ENCODE measurements at places on chromosomes 13 and 19.

DNA sequence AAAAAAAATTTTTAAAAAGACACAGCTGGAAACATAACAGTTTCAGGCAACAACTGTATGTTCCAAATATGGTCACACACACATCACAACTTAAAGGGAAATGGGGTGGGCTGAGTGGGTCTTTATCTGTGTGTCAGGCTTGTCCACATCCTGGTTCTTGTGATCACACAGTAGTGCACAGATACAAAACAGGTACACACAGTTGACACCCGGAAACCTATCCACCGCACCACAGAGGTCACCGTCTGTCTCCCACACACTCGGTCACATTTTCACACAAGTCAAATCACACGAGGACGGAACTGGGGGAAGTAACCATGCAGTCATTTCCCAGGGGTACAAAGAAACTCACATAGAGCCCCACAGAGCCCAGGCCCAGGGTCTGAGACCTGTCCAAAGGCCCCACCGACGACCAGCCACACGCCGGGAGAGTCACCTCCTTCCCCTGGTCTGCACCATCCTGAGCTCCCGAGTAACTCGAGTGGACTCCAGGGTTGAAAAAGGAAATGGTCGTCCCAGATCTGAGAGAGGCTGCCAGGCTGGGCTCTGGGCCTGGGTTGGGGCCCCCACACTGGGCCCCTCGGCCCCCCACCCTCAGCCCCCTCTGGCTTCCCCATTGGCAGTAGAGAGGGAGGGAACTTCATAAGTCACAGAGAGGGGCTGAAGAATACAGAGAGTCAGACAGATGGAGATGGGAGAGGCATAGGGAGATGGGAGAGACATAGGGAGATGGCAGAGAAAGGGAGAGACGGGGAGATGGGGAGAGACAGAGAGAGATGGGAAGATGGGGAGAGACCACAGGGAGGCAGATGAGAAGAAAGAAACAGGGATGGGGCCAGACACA is 1.3 kb upstream of the PPAN start:
- peak; percentile 47 for DNase-seq

- no peak for DNase-seq
These were observed 10.0 kb downstream of the CHAMP1 start for GRCh38 chr13:114324334-114324733.

GRCh38 chr13:50838031-50838430 is 5.5 kb downstream of the DLEU7 start:
- no peak for DNase-seq

DNA sequence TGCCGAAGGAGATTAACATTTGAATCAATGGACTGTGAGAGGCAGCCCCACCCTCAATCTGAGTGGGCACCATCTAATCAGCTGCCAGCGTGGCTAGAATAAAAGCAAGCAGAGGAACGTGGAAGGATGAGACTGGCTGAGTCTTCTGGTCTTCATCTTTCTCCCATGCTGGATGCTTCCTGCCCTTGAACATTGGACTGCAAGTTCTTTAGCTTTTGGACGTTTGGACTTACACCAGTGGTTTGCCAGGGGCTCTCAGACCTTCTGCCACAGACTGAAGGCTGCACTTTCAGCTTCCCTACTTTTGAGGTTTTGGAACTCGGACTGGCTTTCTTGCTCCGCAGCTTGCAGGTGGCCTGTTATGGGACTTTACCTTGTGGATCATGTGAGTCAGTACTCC is 14.7 kb downstream of the NHLRC3 start:
- no peak for DNase-seq

- DNase-seq, result peak; percentile 76
These were observed 27.7 kb downstream of the GADD45B start for GRCh38 chr19:2503521-2504109.

- no peak for DNase-seq
These were observed 85.7 kb downstream of the LRRC63 start for GRCh38 chr13:46297361-46297811.

- DNase-seq, result no peak
These were observed 506.3 kb downstream of the UQCRFS1 start for GRCh38 chr19:28706693-28707092.

DNA sequence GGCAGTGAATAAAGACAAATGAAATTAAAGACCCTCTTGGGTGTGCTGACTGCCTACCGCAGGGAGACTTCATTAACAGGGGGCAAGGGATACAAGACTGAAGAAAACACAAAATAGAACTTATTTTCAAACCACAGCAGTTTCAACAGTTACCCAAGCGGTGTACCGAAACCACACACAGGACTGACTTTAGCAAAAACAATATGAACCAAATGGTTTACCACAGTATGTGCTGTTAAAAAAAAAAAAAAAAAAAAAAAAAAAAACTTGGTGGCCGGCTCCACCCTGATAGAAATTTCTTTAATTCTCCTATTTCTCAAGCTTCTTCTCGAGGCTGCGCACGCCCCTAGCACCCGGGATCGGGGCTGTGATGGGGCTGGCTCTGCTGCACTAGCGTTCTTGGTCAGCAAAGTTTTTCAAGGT is 42.6 kb downstream of the KLF2 start:
- no peak for DNase-seq

GRCh38 chr13:101205408-101205807 is 210.9 kb downstream of the NALCN start:
- DNase-seq, result no peak

- DNase-seq, result no peak
These were observed 193.5 kb upstream of the NBEA start for GRCh38 chr13:34748596-34748995.

- DNase-seq, result no peak
These were observed 92.9 kb downstream of the FLT1 start for GRCh38 chr13:28402057-28402381.

GRCh38 chr13:35712907-35713761 is 236.6 kb upstream of the MAB21L1 start:
- DNase-seq, result no peak

DNA sequence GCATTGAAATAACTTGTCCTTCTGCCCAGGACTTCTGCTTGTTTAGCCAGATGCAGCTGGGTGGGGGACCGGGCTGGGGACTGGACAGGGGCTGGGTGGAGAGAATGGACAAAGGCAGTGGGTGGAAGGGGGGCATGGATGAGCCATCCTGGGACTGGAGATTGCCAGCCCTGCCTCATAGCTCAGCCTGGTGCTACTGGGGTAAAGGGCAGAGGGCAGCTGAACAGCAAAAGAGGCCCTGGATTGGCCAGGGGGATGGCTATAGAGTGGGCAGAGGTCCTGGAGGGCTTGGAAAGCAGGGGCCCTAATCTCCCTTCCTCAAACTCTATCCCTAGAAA is 17.7 kb upstream of the PLAUR start:
- no peak for DNase-seq

GRCh38 chr13:90594681-90595080 is 752.8 kb upstream of the MIR17HG start:
- no peak for DNase-seq

DNA sequence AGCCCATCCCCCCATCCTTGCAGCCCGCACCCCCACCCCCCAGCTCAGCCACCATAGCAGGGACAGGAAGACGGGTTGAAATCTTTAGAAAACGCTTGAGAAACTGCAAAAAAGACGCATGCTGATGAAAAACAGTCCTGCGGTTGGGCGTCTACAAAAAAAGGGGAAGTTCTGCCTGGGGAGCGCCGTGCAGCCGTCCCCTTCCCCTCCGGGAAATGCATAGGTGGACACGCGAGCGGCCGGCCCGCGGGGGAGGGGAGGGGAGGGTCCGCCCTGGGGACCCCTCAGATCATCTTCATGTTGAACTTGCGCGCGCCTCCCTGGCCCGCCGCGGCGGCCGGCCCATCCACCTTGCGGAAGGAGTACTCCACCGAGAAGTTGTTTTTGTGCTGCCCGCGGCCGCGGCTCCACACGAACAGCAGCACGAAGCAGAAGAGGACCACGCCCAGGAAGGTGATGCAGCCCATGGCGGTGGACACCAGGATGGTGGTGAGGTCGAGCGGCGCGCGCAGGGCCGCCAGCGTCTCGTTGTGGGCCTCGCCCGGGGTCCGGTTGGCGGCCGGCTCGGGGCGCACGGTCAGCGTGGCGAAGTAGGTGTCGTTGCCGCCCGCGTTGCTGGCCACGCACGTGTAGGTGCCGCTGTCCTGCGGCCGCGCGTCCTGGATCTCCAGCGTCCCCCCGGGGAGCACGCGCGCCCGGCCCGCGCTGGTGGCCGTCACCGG is 7.9 kb upstream of the PEAK3 start:
- DNase-seq, result peak; percentile 84

- no peak for DNase-seq
These were observed 69.8 kb downstream of the SIAH3 start for GRCh38 chr13:45781553-45782326.

GRCh38 chr19:16385821-16386220 is 61.2 kb downstream of the KLF2 start:
- DNase-seq, result no peak

DNA sequence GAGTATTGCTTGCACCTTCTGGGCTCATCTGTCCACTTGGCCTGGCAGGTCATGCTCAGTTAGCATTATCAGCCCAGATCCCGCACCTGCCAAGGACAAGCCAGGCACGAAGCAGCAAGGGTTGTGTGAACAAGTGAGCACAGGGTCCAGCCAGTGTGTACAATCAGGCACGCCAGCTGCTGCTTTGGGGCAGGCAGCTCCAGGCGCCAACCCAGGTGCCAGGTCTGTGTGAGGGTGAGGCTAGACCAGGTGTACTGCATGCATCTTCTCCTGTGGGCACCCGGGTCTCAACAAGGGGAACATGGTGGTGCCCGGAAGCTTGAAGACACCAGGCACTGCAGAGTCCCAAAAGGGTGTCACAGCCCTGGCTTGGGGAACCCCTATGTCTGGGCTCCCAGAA is 1446.8 kb downstream of the PCDH9 start:
- DNase-seq, result no peak

GRCh38 chr13:57823704-57824103 is 192.2 kb downstream of the PCDH17 start:
- DNase-seq, result no peak

DNA sequence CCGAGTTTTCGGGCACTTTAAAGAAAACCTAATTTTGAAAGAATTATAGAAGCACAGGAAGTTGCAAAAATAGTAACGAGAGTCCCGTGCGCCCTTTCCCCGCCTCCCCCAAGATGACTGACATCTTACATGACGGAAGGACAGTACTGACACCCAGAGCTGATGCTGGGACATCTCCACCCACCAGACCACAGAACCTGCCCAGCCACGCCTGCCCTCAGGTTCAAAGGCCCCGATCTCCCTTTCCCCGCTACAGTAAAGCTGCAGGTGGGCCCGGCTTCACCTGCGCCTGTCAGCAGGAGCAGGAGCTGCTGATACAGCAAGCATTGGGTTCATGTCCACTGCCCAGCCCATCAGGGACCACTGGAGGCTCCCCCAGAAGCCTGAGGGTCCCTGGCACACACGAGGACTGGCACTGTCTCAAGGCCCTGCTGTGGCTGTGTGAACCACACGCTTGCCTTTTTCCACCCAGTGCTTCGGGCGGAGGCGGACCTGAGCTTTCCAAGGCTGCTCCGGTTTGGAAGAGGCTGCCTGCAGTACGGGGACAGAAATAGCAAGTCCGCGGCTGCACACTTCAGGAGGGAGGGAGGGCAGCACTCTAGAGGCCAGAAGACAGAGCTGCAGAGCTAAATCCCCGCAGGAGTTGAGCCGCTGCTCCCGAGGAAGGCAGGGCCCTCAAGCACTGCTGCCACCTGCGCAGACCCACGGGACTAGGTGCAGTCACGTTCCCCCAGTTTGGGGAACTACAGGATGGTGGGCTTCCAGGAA is 8.7 kb downstream of the MAP2K2 start:
- peak; percentile 54 for DNase-seq

- no peak for DNase-seq
These were observed 117.1 kb downstream of the TSHZ3 start for GRCh38 chr19:31232180-31232579.

DNA sequence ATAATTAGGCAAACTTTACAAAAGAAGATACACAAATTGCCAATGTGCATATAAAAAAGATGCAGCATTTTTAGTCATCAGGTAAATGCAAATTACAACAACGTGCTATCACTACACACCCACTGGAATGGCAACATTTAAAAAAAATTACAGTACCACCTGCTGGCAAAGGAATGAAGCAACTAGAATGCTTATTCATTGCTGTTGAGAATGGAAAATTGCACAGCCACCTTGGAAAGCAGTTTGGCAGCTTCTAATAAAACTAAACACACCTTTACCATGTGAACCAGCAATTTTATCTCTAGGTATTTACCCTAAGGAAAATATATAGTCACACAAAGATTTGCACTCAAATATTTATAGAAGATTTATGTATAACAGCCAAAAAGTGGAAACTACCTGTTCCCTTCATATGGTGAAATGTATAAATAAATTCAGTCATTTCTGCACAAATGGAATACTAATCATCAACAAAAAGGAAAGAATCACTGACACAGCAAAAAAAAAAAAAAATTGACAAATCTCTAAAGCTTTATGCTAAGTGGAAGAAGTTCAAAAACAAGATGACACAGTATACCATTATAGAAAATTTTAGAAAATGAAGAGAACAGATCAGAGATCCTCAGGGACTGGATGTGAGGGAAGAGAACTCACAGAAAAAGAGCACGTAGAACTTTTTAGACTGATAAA is 30.3 kb downstream of the OXGR1 start:
- DNase-seq, result no peak

- DNase-seq, result no peak
These were observed 37.6 kb upstream of the CD177 start for GRCh38 chr19:43315851-43316250.

- DNase-seq, result no peak
These were observed 10.4 kb upstream of the KLF16 start for GRCh38 chr19:1873524-1874473.

DNA sequence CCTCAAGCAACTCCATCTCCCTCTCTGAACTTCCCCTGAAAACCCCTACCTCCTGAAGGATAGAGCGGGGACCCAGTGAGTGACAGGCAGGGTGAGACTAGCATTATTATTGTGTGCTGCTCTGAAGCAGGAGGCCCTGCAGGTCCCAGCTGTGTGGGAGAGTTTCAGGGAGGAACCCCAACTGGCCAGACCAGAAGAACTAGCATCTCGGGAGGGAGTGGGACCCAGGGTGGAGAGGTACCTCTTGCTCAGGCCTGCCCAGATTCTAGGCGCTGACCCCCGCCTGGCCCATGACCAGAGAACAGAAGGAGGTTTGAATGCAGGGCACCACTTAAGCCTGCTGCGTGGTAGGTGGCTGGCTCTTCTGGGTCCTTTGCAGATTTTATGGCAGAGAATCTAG is 5.7 kb upstream of the LYPD3 start:
- DNase-seq, result no peak

DNA sequence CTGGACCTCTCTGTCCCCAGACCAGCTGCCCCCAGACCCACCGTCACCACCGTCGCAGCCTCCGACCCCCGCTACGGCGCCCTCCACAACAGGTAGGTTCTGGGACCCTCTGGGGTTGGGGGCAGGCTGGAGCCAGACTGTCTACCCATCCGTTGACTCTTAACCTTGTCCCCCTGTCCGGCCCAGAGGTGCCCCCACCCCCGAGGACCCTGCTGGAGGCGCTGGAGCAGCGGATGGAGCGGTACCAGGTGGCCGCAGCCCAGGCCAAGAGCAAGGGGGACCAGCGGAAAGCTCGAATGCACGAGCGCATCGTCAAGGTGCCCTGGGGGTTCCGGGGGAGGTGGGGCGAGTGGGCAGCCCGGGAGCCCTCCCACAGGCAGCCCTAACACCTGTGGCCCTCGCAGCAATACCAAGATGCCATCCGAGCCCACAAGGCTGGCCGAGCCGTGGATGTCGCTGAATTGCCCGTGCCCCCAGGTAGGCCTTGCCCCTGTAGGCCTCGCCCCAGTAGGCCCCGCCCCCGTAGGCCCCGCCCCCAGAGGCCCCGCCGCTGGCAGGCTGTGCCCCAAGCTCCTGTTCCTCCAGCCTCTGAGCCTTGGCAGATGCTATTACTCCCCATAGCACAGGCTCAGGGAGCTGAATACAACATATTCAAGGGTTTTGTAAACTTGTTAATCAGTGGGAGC is 12.9 kb downstream of the CC2D1A start:
- no peak for DNase-seq

- DNase-seq, result no peak
These were observed 1780.5 kb upstream of the MIR17HG start for GRCh38 chr13:89567025-89567424.

All from suppressor macrophage treated with lipopolysaccharide for 4 hours (primary cell).